ENCODE measurements at places on chromosomes 13 and 19.

DNA sequence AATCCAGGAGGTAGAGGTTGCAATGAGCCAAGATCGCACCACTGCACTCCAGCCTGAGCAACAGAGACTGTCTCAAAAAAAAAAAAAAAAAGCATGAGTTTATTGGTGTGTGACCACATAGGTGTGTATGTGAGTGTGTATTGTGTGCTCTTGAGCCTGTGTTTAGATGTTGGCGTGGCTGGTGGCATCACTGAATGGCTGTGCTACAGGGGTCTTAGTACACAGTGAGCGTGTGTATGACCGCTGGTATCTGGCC lies 2.5 kb downstream of the SLC1A5 start:
- DNase-seq: no peak

GRCh38 chr19:43483281-43483680 lies 17.9 kb upstream of the LYPD3 start:
- no peak for DNase-seq

GRCh38 chr13:99225078-99225477 lies 24.4 kb downstream of the UBAC2 start:
- peak; percentile 80 for DNase-seq

DNA sequence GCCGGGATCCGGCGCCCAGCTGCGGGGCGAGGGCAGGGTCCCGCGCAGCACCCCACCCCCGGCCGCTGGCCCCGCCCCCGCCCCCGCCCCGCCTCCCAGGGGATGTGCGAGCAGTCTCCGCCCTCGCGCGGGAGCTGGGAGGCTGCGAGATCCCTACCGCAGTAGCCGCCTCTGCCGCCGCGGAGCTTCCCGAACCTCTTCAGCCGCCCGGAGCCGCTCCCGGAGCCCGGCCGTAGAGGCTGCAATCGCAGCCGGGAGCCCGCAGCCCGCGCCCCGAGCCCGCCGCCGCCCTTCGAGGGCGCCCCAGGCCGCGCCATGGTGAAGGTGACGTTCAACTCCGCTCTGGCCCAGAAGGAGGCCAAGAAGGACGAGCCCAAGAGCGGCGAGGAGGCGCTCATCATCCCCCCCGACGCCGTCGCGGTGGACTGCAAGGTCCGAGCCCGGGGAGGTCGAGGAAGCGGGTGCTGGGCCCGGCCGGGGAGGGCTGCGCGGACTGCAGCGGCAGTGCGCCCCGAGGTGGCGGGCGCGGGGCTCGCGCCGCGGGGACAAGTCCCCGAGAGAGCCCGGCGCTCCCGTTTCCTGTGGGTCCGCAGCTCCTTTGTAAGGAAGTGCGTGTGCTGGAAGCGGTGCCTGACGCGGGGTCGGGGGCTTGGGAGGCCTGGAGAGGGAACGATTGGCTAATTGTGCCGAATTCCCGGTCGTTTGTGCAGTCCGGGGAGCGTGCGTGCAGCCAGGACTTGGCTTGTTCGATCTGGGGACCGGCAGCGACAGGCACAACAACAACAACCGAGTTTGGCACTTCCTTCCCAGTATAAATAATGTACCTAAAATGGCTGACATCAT lies at the start of gene ITM2B:
TSS of gene ITM2B (plus strand) at position 161 of the 843 bp plus-strand sequence. CDS start at position 316, 155 bp downstream.
- DNase-seq: peak; percentile 90

- DNase-seq: no peak
Observed at GRCh38 chr13:71751073-71751472, 115.9 kb downstream of the DACH1 start.

GRCh38 chr13:27189192-27189591 lies 17.6 kb upstream of the USP12 start:
- no peak for DNase-seq

- peak; percentile 91 for DNase-seq
Observed at GRCh38 chr19:49157445-49158224, at the start of gene TRPM4. Gene TRPM4 (plus strand): TSS chr19:49157792. CDS start chr19:49157867, 75 bp downstream.

- DNase-seq: peak; percentile 78
Observed at GRCh38 chr19:9586764-9587163, 2.5 kb upstream of the ZNF121 start.

GRCh38 chr13:41595298-41595697 lies 137.9 kb downstream of the RGCC start:
- no peak for DNase-seq

- DNase-seq: peak; percentile 2
Observed at GRCh38 chr19:34556488-34556887, 74.9 kb downstream of the WTIP start.

DNA sequence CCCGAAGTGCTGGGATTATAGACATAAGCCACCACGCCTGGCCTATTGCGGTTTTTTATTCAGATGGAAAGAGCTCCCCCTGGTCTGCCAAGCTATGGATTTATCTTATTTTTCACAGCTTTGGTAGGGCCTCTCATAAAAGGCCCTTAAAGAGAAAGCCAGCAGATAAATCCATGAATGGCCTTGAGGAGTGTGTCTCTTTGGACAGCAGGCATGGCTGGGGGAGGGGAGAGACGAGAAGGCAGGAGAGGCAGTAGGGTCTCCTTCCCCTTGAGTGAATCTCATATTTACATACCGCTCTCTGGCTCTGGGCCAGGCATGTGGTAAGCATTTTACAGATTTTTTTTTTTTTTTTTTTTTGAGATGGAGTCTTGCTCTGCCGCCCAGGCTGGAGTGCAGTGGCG lies 25.2 kb downstream of the MARK4 start:
- DNase-seq: no peak

- no peak for DNase-seq
Observed at GRCh38 chr13:30705680-30706079, 29.7 kb upstream of the ALOX5AP start.

DNA sequence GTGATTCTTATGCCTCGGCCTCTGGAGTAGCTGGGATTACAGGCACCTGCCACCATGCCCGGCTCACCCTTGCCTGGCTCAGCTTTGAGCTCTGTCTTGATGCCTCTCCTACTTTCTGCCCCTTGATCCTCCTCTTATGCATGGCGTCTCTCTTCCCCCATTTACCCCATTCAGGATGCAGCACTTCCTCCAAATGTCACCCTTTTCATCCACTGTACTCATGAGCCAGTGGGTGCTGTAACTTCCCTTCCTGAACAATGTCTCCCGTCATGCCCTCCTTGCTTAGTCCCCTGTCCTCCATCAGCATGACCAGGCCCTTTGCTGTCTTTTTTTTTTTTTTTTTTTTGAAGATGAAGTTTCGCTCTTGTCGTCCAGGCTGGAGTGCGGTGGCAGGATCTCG lies 3.4 kb upstream of the SIGLEC9 start:
- peak; percentile 89 for DNase-seq

DNA sequence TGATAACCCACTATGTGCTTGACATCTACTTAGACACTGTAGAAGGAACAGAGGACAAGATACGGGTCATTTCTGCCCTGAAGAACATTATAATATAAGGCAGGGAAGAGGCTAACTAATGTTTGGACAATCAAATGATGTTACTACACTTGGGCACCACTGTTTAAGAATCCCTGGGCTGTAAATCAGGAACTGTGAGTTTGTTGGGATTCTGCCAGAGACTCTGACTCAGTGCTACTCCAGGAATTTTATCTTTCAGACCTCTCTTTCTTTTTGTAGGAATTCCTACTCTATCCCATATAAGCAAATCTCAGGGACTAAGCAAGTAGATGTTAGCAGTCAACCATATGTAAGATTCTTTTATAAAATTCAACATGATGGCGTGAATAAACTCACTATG lies 3.1 kb upstream of the ZNF471 start:
- no peak for DNase-seq

DNA sequence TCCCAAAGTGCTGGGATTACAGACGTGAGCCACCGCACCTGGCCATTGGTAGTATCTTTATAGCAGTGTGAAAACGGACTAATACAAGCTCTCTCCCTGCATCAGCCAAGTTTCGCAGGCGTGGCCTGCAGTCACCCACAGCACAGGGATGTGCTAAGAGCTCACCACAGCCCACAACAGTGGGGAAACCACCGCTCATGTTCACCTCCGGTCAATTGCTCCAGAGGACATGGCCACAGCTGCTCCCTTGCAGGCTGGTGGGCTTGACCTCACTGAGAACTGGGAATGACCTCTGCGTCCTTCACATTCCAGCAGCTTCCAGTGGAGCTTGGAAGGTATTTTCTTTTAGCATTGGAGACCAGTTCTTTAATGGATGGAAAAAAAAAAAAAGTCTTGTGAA lies 156.4 kb downstream of the KCTD15 start:
- DNase-seq: no peak

DNA sequence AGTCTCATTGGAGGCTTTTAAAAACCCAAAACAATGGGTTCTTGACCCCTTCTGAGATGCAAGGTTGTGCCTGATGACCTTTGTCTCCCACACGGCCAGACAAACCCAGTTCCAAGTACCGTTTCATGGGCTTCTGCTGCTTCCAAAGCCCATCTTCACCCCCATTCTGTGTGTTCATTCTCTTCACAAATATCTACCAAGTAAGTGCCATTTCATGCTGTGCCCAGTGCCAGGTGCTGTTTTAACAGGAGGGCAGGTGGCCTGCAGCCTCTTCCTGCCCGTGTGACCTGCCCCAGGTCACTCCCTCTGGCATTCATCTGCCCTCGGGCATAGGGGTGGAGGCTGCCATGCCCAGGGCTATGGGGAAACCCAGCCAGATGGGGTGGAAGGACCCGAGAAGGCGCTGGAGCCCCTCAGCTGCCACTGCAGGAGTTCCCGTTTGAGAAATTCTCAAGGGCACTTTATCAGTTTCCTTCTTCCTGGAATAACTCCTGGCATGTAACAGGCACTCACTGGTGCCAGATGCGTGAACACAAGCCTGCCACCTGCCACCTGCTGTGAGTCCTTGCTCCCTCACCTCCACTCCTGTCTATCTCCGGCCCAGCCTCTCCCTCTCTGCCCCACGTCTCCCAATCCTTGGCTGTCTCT lies 12.5 kb downstream of the CAPN12 start:
- DNase-seq: no peak

GRCh38 chr19:37935341-37935740 lies 28.3 kb downstream of the SIPA1L3 start:
- DNase-seq: no peak

GRCh38 chr19:1291761-1292418 lies 6.2 kb downstream of the EFNA2 start:
- no peak for DNase-seq

DNA sequence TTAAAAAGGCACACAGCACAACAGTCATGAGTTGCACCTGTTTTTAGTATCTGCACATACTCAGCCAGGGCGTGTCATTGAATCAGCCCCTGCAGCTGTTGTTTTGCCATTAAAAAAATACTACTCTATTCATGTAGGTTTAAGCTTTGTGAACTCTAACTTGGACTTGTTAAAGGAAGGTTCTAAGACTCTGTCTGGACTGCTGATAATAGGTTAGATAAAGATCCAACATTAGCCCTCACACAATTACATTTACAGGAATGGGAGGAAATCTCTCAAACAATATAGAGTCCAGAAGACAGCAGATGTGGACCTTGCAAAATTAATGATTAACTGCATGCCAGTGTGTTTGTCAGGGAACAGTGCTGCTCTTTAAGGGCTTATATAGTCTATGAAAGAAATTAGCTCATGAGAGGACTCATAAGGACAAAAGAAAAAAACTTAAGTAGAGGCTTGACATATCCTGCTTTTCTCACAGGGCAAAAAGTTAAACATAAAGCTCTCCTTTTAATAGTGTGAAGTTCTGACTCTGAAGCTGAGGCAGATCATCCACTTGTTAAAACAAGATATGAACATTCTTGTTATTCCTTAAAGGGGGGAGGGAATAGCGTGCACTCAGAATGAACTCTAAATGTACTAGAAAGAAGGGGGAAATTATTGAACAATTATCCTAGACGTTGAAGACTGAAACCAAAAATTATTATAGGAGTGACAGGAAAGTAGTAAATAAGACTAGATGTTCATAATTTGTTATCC lies 243.6 kb downstream of the NDFIP2 start:
- DNase-seq: no peak

DNA sequence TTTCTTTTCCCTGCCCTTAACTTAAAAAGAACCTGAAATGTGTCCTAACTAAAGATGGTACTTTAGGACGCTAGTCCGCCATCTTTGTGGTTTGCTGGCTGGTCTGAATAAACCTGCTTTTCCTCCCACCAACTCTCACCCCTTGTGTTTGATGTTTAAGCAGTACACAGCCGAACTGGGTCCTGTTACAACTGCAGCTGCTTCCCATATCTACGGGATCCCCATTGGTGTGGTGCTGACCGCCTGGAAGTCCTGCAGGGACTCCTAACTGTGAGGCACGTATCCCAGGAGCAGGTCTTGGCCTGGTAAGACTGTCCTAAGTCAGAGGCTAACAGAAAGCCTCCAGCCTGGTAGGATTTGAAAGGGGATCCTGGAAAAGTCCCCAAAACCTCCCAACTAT lies 40.9 kb upstream of the VSTM2B start:
- DNase-seq: no peak

DNA sequence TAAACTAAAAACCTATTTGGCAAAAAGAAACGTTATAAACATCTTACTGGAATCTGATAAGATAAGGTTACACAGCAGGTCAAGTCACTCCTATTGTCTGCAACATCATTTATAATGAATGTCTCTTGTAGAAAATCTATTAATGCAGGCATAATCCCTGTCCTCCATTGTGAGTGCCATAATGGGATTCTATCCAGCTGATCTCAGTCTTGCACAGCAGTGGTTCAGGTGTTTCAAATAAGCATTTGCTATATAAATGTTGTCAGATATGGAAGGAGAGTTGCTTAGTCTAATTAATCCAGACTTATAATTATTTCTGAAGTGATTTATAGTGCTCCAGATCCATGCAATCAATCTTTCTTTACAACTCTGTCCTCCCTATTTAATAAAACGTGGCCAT lies 186.5 kb upstream of the ATXN8OS start:
- no peak for DNase-seq

Data from suppressor macrophage treated with lipopolysaccharide for 1 hour (primary cell).